Prostate gland (tissue), 2 donors: ENCODE measurements at places on chromosomes 13 and 19. TPM values are rescaled to one million over a fixed set of nuclear protein-coding genes. Genes with fewer than 3 reads are reported as not detected.

The MEIOSIN gene
- not detected for total RNA-seq

The JOSD2 gene
- 29.4 TPM for total RNA-seq

The ZNF599 gene
- 14.8 TPM for total RNA-seq

The HSPB6 gene
- 78.5 TPM for total RNA-seq

The C5AR2 gene
- total RNA-seq, result not detected

The DNAAF3 gene
- 16.1 TPM for total RNA-seq

The SIGLEC8 gene
- 3.0 TPM for total RNA-seq
